ENCODE measurements at places on chromosomes 5 and 9. TPM values are rescaled to one million over a fixed set of nuclear protein-coding genes. Genes with fewer than 3 reads are reported as not detected.

NR5A1 gene
- not detected for total RNA-seq

SCGB3A2 gene
- total RNA-seq = not detected

CMBL gene
- total RNA-seq = 11.4 TPM

CNOT8 gene
- 49.8 TPM for total RNA-seq

IL3 gene
- not detected for total RNA-seq

SPAG8 gene
- total RNA-seq = 0.86 TPM

CNTNAP3B gene
- 0.62 TPM for total RNA-seq

PLAC8L1 gene
- total RNA-seq = not detected

CHSY3 gene
- total RNA-seq = 0.02 TPM

C9orf50 gene
- total RNA-seq = 0.10 TPM

SLC9A3 gene
- total RNA-seq = 2.9 TPM

- DNase-seq = no peak
Measured at GRCh38 chr9:84412654-84413053, 72.1 kb upstream of the SLC28A3 start.

DNA sequence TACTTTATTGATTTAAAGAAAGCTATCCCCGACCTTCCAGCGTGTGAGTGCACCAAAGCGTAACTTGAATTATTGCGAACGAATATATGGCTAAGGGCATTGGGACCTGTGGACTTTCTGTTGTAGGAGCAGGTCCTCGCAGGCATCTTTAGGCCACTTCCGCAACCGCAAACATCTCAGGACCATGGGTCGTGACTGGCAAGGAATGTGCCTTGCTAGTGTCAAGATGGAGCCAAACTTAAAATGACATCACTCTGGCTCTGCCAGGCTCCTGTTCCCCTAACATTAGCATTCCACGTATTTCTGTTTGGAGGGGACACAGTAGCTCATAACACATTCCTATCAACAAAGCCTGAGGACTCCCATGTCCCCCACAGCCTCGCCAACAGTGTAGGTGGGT is 44.1 kb upstream of the OLFM1 start:
- no peak for DNase-seq

- DNase-seq = no peak
Measured at GRCh38 chr5:121757753-121758152, 93.9 kb upstream of the FTMT start.

GRCh38 chr5:9376363-9377117 is 169.3 kb downstream of the SEMA5A start:
- no peak for DNase-seq

- DNase-seq = no peak
Measured at GRCh38 chr5:141434006-141434405, 3.7 kb downstream of the PCDHGA12 start.

- DNase-seq = no peak
Measured at GRCh38 chr9:19298436-19299000, 68.0 kb downstream of the DENND4C start.

GRCh38 chr9:12652973-12653372 is 40.2 kb upstream of the TYRP1 start:
- DNase-seq = no peak

GRCh38 chr5:101676646-101677045 is 619.4 kb downstream of the SLCO4C1 start:
- DNase-seq = no peak

DNA sequence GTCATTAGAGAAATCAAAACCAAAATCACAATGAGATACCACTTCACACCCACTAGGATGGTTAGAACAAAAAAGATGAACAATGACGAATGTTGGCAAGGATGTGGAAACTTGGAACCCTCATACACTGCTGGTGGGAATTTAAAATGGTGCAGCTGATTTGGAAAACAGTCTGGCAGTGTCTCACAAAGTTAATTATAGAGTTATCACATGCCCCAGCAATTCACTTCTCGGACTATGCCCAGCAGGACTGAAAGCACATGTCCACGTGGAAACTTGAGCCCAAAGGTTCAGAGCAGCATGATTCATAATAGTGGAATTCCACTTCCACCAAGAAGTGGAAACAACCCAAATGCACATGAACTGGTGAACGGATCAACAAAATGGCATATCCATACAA is 85.0 kb upstream of the HRH2 start:
- peak; percentile 74 for DNase-seq

- DNase-seq = peak; percentile 63
Measured at GRCh38 chr9:130770679-130771442, 64.2 kb upstream of the ABL1 start.

- no peak for DNase-seq
Measured at GRCh38 chr9:114088571-114089170, 10.4 kb downstream of the KIF12 start.

DNA sequence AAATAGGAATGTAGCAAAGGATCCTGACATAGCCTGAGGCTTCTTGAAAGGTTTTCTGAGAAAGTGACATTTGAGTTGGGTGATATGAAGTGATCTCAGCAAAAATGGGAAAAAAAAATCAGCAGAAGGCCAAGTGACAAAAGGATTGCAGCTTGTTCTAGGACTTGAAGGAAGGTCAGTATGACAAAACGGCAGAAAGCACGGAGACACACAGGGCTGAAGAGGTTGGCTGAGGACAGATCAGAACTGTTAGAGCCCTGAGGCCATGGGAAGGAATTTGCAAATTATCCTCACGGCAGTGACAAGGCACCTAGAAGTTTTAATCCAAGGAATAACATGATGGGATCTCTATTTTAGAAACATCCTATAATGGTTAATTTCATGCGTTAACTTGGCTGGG is 31.0 kb downstream of the TRIM32 start:
- DNase-seq = no peak

GRCh38 chr5:76325876-76326491 is 77.1 kb upstream of the IQGAP2 start:
- no peak for DNase-seq

DNA sequence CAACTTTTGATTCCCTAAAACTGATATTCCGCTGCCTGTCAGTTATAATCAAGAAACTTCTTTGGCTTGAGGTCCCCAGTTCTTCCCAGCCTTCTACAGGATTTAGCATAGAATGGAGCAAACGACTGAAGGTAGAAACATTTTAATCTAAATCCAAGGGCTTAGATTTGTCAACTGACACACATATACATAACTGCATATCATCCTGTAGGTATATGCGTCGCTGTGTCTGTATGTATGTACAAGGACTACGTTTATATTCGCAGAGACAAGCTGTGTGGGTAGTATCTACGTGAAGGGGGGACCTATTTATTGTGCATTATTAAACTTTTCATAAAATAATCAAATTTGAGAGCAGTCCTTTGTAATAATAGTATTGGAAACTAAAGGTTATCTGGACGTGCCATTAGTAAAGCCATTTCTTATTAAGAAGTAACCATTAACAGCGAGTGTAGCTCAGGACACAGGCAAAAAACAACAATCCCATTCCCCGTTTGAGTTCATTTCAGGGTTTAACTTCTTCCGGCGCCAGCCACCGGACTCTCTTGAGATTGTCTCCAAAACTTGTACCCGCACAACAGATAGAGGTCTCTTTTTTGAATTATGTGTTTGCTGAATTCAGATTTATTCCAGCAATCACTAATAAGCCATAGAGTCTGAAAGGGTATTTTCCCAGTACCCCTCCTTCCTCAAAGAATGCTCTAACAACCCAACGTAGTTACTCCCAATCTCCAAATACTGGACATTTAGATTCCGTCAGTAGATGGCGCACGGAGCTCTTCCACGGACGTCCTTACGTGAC is 2.1 kb upstream of the MLLT3 start:
- DNase-seq = peak; percentile 82

DNA sequence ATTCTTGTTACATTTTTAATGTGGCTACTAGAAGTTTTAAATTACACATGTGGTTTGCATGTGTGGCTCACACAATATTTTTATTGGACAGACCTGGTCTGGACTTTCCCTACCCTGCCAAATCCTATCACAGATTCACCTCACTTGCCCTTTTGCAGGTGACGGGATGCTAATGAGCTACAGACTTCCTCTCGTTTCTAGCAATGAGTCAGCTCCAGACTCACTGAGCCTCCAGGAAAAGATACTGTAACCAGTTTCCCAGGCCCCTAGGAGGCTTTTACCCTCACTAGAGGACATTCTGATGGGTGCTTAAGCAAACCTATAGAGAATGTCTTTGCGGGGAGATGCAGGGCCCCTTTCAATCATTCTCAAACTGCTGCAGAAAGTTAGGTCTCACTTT is 135.4 kb downstream of the WDR41 start:
- peak; percentile 94 for DNase-seq

GRCh38 chr5:149667084-149667828 is 62.9 kb upstream of the PPARGC1B start:
- no peak for DNase-seq

DNA sequence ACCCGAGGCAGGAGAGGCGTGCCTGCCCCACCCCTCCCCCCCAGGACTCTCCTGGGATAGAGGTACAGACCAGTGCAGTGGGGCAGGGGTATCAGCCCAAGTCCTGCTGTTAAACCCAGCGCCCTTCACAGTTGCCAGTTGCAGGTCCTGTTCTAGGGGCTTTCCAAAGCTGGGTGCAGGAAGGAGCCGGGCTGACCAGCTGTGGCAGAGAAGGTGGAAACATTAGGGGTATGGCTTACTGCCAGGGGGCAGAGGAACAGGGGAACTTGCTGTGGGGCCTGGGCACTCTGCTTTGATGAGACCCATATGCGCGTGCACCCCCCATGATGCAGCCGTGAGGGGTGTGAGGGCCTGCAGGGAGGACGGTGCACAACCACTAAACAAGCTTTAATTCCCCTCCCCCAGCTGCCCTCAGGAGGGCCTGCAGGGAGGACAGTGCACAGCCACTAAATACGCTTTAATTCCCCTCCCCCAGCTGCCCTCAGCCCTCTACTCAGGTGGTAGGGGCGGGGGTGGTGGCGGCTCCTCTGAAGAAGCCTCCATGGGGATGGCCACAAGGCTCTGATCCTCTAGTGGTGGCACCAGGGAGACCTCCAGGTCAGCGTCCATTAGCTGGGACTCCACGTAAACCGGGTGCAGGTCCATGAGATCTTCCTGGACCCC is 766 bp upstream of the LRRC26 start:
- no peak for DNase-seq

DNA sequence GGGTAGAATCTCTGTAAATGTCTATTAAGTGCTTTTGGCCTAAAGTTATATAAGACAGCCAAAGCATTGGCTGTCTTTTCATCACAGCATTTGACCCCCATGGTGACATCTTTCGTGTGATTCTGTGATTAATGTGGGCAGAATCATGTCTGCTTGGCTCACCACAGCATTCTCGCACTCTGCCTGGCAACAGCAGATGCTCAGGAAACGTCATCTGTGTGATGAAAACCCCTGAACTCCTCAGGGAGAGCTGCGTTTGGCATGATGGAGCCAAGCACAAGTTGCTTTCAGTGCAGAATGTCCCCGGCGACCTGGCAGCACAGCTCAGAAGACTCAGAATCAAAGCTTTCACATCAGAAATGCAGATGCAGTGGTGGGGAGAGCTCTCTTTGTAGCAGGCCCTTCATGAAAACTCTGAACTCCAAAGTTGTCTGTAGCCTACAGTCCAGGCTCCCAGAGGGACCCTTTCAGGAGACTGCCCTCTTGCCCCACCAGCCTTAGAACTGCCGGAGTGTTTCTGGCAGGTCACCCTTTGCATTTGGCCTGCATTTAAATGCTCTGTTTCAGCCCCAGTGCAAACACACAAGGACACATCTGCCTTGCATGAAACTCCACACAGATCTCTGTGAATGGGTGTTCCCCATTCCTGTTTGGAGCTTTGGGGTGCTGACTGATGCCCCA is 155.6 kb upstream of the PANK3 start:
- DNase-seq = peak; percentile 12

GRCh38 chr9:123400926-123401503 is 45.0 kb downstream of the CRB2 start:
- no peak for DNase-seq

GRCh38 chr5:15440434-15440833 is 59.5 kb upstream of the FBXL7 start:
- peak; percentile 37 for DNase-seq

DNA sequence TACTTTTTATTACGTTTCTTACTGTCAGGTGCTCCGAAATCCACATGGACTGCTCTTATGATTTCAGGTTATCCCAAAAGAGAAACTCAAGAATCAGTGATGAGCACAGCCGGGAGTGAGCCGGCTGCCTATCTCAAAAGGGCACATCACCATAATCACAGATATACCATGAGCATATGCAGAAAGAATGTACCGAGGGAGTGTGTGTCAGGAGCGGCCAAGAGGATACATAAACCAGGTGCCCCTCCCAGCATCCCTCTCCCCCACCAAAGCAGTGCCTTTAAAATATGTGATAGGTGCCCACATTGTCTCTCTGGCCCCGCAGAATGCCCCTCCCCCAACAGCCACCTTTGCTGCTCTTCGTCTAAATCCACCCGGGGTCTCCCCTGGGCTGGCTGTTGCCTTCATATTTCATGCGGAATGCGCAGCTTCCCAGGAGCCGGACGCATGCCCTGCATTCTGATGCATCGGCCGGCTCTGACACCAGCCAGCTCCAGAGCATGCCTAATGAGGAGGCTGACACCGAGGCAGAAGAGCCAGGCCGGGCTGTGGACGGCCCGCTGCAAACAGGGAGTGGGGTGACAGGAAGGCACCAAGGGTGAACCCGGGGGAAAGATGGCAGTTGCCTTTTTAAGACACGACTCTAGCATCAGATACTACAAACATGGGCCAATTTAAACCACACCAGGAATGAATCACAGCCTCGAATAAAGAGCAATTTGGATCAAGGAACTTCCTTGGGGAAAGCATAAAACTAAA is 652.3 kb downstream of the BNC2 start:
- DNase-seq = peak; percentile 37

GRCh38 chr5:107594253-107595045 is 76.3 kb downstream of the EFNA5 start:
- DNase-seq = no peak

All from M059J (cell line).